MCF 10A (cell line): ENCODE measurements at places on chromosomes 12 and 14. TPM values are rescaled to one million over a fixed set of nuclear protein-coding genes. Genes with fewer than 3 reads are reported as not detected.
A peak's percentile ranks its signal among the peaks of the same experiment; 100 is the strongest.

- H3K36me3 ChIP-seq: no peaks in the 10 kb centered on the region
- DNase-seq: no peak
- peaks cover 7% of the 10 kb centered on the region for H3K4me1 ChIP-seq
- H3K27me3 ChIP-seq: peaks cover 12% of the 10 kb centered on the region
- H3K4me3 ChIP-seq: no peak overlapping the region
- no peak overlapping the region for H3K27ac ChIP-seq
These were observed 134.7 kb downstream of the CALM1 start for GRCh38 chr14:90531497-90531896.

DNA sequence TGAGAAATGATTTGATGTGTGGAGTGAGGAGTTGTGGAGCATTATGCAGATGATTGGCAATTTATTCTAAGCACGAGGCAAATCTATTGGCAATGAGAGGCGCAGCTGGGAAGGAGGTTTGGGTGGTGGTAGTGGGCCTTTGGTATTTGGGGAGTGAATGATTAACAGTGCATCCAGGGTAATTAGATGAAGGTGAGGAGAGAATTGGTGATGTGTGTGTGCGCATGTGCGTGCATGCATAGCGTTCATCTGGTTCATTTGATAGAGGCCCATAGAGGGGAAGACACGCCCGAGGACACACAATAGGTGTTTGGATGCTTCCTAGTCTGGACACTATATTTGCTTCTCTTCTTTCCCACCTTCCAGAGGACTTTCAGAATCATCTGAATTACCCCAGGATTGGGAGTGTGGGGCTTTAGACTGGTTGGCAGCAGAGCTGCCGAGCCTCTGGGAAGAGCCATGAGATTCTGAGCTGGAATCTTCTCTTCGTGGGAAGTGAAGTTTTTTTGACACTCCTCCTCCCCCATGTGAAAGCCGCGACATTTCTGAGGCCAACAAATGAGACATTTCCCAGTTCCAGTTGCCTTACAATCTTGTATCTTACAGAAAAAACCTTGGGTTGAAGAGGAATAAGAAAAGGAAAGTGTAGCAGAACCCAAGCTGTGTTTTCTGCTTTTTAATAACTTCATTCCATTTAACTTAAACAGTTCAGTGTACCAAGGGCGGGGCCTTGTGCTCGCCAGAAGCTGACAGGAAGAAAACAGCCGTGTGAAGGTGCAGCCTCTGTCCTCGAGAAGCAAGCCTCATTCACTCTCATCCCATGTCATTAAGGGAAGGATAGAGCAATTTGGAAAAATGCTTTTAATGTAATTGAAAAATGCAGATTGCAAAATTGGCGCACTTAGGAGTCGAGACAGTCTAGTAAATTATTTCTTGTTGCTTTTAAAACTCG lies 65.2 kb downstream of the SLC25A47 start:
- no peak overlapping the region for H3K4me3 ChIP-seq
- no peaks in the 10 kb centered on the region for H3K27me3 ChIP-seq
- H3K27ac ChIP-seq: no peak overlapping the region
- no peak for DNase-seq

DNA sequence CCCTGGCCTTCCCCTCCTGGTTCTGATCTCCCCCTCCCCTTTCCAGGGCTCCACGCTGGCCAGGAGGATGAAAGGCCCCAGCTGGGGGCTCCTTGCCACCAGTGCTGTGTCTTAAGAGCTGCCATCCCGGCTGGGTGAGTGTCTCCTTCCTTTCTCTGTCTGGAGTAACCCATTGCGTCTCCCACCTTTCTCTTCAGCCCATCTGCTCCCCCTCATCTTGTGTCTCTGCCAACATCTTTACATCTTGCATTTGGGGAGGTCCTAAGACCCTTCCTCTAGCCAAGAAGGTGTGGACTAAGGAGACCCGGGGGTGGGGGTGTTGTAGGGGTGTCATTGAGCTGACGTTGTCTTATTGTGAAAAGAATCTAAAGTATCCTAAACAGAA lies 505 bp downstream of the BCL2L2 start:
- peak overlapping the region; percentile 98 for H3K4me3 ChIP-seq
- H3K27me3 ChIP-seq: no peaks in the 10 kb centered on the region
- H3K4me1 ChIP-seq: peaks cover 26% of the 10 kb centered on the region
- H3K36me3 ChIP-seq: peaks cover 40% of the 10 kb centered on the region
- H3K27ac ChIP-seq: peak overlapping the region; percentile 88

Gene RPS6KL1
- total RNA-seq: 8.8 and 12.3 TPM in 2 replicates

Gene ERBB3
- total RNA-seq: 1.1 and 3.7 TPM in 2 replicates

Gene SAMD15
- total RNA-seq: 0.81 and 0.86 TPM in 2 replicates
